NCI-H187 (cell line): ENCODE measurements at places on chromosomes 4 and X.

- no peak for DNase-seq
These were observed 125.5 kb upstream of the STS start for GRCh38 chrX:7021991-7022390.

- DNase-seq, result no peak
These were observed 381.5 kb upstream of the GALNT7 start for GRCh38 chr4:172787111-172787510.

DNA sequence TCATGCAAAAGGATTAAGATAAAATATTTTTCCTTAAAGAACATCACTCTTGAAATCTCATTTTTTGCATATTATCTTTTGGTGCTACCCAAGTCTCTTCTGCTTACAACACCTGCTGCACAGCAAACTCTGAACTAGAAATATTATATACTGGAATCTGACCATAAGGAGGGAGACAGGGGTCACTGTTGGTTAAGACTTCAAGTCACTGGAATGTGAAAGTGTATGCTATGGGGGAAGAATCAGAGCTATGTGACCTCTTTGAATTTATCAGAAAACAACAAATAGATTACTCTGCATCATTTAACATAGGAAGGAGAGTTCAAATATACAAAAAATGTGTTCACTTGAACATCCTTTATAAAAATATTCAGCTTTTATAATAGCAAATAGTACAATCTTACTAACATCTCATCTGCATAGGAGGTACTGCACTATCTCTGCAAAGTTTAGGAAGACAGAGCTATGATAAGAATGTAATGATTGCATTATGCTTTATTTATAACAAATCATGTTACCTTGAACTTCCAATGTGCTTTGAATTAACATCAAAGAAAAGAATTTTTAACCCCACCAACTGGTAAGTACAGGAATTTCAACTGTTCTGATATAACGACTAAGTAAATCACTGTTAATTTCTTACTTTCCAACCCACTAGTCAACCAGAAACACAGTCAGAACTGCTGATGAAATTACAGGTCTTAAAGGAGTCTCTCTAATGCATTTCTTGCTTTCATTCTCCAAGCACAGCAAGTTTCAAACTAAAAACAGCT lies 69.8 kb downstream of the ZNF827 start:
- DNase-seq, result no peak

GRCh38 chrX:129310000-129310399 lies 213.3 kb downstream of the SMARCA1 start:
- no peak for DNase-seq

DNA sequence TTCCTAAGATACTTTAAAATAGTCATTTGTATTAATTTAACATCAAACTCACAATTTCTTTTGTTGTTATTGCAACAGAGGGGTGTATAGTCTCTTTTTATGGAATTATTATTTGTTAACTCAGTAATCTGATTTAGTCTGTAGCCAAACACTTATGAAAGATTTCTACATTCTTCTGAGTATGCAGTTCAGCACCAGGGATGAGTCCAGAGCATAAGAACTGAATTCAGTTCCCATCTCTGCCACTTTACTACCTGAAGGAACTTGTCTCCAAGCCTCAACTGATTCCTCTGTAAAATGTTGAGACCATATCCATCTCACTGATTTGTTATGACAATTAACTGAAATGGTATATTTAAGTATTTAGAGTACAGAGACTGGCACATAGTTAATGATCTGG lies 45.5 kb downstream of the METTL14 start:
- no peak for DNase-seq

DNA sequence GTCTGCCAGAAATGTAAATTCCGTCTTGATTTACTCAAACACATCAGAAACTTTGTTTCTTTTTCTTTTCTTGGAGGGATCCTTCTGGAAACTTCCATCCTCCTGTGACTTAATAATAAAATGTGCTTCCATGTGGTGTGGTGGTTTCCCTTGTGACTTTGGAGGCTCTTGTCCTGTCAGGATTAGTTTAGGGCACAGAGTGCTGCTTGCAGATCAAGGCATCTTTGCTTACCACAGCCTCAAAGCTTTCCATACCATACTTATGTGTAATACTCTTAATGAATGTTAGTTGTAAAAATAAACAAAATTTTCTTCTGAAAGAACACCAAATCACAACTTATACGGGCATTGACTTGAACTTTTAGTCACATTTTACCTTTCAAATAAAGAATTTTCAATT lies 27.4 kb downstream of the GBA3 start:
- no peak for DNase-seq

DNA sequence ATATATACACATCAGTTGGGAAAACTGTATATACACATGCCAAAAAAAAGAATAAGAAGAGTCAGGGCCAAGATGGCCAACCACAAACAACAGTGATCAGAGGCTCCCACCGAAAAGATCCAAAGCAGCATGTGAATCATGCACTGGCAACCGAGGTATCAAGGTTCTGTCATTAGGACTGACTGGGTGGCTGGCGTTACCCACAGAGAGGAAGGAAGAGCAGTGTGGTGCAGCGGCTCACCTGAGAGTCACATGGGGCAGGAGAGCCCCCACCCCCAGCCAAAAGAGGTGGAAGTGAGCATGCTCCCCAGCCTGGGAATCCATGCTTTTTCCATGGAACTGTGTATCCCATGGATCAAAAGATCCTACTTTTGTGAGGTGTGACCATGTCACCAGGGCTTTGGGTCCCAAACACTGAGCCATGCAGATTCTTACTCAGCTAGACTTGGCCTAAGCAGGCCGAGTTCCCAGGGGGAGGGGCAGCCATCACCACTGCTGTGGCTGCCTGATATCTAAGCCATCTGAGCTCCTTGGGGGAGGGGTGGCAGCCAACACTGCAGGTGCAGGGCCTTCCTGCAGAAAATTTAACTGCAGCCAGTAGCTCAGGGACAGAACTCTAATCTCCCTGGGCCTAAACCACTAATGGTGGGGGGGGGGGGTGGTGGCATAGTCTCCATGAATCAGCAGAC lies 52.8 kb downstream of the P2RY10 start:
- DNase-seq, result no peak

- no peak for DNase-seq
These were observed 207.8 kb downstream of the PTTG2 start for GRCh38 chr4:38167973-38168372.

- no peak for DNase-seq
These were observed 2156.6 kb upstream of the TENM3 start for GRCh38 chr4:180086480-180087190.

DNA sequence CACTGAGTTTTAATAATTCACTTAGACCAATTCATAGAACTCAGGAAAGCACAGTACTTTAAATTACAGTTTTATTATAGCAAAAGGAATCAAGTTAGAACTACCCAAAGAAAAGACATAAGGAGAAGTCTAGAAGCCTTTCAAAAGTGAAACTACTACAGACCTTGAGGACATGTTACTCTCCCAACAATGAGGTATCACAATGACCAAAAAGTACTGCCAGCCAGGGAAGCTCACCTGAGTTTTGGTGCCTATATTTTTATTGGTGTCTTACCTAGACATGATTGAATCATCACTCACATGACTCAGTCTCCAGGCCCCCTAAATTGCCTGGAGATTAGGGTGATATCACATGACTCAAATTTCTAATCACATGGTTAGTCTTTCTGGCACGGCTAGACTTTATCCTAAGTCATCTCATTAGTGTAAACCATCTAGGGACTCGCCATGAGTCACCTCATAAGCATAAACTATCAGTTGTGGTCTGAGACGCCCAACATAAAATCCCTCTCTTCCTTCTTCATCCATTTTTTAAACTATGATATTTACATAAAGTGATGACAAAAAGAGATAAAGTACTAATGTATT lies 372.3 kb downstream of the TMA16 start:
- no peak for DNase-seq

GRCh38 chrX:77731821-77732419 lies 54.1 kb downstream of the ATRX start:
- DNase-seq, result no peak

DNA sequence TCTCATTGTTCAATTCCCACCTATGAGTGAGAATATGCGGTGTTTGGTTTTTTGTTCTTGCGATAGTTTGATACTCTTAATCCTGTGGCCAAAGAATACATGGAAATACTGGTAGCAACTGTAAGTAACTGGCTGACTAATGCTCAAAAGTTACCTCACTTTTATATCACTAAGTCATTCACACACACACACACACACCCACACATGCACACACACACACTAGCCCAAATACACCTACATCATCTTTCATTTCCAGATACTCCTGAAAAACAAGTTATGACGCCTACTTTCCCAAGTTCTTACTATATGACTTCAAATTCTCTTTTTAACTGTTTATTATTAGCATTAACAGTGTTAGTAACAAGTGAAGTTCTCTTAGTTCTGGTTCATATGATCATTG lies 101.3 kb downstream of the DCHS2 start:
- no peak for DNase-seq

GRCh38 chr4:15131551-15131950 lies 129.3 kb downstream of the CPEB2 start:
- no peak for DNase-seq

- no peak for DNase-seq
These were observed 7.2 kb upstream of the TSPYL2 start for GRCh38 chrX:53075011-53075410.

GRCh38 chr4:14928035-14928434 lies 74.2 kb upstream of the CPEB2 start:
- no peak for DNase-seq

- DNase-seq, result no peak
These were observed 6.6 kb downstream of the FBXL5 start for GRCh38 chr4:15648600-15648999.

DNA sequence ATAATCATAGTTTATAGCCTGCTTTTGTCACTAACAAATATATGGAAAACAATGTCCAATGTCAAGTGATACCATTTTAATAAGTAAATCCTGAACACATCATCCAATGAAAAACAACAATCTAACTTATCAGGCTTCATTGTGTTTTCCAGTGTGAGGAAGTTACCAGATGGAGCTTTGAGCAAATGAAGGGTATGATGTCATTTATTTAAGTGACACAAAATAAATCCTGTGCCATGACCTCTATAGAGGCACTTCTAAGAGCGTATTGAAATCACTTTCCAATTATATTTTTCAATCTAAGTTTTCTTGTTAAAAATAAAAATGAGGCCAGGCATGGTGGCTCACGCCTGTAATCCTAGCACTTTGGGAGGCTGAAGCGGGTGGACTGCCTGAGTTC lies 48.2 kb upstream of the NMU start:
- DNase-seq, result no peak
